ENCODE measurements at places on chromosomes 7 and 10.

GRCh38 chr10:99850021-99850766 is 67.8 kb downstream of the ABCC2 start:
- no peak for DNase-seq

GRCh38 chr10:3248526-3249306 is 76.1 kb upstream of the PITRM1 start:
- DNase-seq: no peak

DNA sequence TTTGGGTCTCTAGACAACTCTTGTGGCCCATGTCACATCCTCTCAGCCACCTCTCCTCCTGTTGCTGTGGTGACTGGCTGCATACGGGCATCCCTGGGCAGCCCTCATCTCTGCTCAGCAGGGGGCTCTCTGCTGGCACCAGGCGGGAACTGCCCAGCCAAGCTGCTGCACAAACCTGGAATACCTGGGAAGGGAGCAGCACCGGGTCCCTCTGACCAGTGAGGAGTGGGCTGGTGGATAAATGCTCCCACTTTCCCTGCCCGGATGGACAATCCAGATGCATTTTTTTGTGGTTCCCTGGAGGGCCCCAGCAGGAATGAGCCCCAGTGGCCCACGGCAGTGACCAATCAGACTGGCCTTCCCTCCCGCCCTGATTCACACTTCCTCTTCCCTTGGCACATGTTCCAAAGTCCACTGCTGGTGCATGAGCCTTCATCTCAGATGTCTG is 21.9 kb downstream of the GRID1 start:
- DNase-seq: no peak

DNA sequence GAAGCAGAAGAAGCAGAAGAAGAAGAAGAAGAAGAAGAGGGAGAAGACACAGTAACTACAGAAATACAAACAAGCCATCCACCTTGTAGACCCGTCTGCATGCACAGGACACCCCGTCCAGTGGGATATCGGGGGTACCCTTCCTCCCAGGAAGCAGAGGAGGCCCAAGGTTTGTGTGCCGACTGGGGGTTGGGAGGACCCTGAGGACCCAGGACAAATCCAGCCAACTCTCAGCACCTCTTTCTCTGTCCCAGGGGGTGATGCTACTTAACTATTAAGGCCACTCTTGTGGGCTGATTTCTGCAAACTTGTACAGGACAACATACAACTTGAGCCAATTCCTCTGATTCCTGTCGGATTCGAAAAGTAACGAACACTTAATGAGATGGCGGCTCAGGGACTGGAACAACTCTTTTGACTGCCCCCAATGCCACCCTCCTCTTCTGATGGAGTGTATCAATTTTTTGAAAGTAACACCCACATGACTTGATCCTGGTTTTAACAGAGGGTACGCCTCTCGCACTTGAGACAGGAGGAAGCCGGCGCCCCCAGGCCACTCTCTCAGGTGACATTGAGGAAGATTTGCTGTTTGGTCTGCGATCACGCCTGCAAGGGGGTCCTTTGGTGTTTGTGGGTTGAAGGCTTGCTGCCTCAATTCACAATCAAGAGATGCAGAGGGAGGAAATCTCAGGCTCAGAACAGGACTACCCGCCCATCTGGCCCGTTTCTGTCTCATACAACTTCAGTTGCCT is 192.6 kb downstream of the TNS3 start:
- DNase-seq: no peak

- DNase-seq: no peak
Measured at GRCh38 chr10:132528064-132528691, 9.4 kb upstream of the INPP5A start.

GRCh38 chr7:106778656-106779250 is 86.3 kb upstream of the PIK3CG start:
- DNase-seq: no peak

GRCh38 chr7:156790264-156790663 is 102.7 kb downstream of the LMBR1 start:
- DNase-seq: no peak

DNA sequence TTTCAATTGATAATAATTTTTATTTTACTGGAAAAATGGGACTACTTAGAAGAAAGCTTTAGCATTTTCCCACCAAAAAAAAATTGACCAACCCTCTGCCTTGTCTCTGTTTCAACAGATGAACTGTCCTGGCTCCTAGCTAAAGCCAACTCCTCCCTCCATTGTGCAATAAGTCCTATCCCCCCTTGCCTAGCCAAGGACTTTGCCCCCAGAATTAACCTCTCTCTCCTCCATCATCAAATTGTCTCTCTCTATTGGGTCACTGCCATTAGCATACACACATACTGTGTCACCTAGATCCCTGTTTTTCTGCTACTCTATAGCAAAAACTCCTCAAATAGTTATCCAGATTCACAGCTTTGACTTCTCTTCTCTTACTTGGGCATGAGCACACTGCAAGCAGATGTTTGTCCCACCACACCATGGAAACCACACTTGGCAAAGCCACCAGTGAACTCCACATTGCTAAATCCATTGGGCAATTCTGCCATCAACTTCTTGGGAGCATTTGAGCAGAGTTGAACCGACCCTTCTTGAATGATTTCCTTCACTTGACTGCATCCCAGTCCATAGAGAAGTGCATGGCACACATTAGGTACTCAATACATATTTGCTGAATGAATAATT is 91.4 kb upstream of the NEBL start:
- no peak for DNase-seq

Data from NCI-H82 (cell line).